ENCODE measurements at places on chromosomes 1 and 21. TPM values are rescaled to one million over a fixed set of nuclear protein-coding genes. Genes with fewer than 3 reads are reported as not detected.

DNA sequence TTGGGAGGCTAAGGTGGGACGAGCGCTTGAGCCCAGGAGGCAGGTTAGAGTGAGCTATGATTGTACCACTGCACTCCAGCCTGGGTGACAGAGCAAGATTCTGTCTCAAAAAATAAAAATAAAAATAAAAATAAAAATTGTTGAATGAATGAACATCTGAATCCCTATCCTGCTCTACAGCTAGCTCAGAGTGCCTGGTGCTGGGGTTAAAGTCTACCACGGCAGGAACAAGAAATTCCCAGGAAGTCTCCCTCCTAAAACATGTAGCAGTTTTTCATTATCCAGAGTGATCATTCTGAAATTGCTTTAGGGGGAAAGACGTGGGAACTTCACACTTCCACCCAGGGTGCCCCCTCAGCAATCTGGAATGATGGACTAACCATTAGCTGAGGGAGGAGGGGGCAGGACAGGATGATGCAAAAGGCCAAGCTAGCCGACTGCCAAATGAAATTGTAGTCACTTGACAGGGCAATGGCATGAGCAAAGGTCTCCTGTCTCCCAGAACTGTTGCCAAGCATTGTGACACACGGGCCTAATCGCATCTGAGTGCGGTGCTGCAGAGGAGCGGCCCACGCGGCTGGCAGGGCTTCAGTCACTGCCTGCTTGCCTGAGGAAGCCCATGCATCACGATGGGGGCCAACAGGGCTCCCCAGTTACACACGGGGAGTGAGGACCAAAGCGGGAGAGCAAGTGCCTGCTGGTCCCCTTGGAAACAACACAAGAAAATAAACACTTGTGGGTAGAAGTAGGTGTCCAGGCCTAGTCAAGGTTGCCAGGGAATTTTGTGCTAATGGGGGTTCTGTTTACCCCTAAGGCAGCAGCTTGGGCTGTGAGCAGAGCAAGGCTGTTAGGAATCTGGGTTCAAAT is 85.7 kb downstream of the NENF start:
- DNase-seq: peak; percentile 72

- DNase-seq: no peak
Observed at GRCh38 chr1:19504796-19505692, 19.7 kb upstream of the CAPZB start.

ACOT11 gene
- 23.4 TPM for total RNA-seq

GRCh38 chr1:184465489-184466146 is 78.8 kb downstream of the C1orf21 start:
- no peak for DNase-seq

GRCh38 chr1:226990133-226990716 is 50.1 kb downstream of the COQ8A start:
- no peak for DNase-seq

GRIK3 gene
- total RNA-seq: not detected

NDC1 gene
- 28.8 TPM for total RNA-seq

DNA sequence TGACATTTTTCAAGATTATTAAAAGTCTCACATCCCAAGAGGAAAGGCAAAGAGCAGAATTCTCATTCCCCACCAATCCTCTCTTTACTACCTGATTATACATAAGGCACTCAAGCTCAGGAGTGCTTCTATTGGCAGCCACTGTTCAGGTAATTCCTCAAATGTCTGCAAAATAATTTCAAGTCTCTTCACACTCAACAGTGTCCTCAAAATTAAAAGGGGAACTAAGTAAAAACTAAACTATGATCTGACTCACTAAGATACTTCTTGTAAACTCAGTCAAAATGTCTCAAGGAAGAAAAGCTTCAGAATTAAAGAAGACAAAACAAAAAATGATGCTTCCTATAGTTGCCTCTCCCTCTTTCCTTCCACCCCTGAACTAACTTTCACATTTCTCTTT is 135.6 kb downstream of the GPATCH2 start:
- no peak for DNase-seq

GRCh38 chr1:96387785-96388184 is 333.8 kb upstream of the PTBP2 start:
- no peak for DNase-seq

DNA sequence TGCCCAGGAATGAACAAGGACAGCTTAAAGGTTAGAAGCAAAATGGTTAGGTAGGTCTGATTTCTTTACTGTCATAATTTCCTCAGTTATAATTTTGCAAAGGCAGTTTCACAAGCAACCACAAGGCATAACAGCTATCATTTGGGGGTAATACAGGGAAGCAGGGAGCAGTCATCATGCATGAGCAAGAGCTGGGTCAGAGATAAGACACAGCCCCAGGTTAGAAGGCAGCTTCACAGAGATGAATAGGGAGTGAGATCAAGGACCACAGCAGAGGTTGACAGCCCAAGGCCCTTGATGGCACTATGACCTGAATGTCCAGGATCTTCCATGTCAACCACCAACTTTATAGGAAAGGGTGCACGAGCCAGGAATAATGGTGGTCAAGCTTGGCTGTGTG is 9.0 kb upstream of the CSRP1 start:
- DNase-seq: no peak

CFAP74 gene
- total RNA-seq: not detected

DNA sequence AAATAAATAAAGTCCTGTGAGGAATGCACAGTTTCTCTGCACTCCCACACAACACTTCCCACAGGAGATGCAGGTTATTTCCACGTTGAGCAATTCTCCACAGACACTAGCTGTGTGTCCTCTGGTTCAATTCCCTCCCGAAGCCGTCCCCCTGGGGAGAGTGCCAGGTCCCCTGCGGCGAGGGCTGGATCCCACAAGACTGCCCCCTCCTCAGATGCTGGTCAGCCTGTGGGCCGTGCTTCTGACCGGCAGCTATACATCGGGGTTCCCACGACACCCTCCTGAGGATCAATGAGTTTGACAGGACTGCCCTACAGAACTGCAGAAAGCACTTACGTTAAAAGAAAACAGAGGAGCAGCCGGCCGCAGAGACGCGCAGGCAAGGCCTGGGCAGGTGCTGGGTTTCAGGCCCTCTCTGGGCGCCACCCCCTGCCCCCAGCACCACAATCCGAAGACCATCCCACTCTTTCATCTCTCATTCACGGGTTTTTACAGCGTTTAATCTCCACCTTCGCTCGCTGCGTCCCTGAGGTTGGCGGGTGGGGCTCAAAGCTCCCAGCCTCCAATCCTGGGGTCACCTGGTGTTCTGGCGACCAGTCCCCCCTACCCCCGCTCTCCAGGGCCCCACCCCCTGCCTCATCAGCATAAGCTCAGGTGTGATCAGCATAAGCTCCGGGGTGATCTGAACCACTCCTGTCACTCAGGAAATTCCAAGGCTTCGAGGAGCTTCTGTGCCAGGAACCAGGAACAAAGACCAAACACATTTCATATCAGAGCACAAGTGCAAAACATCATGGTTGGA is 9.3 kb downstream of the SLC35E2B start:
- no peak for DNase-seq

GRCh38 chr1:112893288-112894009 is 62.5 kb downstream of the SLC16A1 start:
- DNase-seq: no peak

DNA sequence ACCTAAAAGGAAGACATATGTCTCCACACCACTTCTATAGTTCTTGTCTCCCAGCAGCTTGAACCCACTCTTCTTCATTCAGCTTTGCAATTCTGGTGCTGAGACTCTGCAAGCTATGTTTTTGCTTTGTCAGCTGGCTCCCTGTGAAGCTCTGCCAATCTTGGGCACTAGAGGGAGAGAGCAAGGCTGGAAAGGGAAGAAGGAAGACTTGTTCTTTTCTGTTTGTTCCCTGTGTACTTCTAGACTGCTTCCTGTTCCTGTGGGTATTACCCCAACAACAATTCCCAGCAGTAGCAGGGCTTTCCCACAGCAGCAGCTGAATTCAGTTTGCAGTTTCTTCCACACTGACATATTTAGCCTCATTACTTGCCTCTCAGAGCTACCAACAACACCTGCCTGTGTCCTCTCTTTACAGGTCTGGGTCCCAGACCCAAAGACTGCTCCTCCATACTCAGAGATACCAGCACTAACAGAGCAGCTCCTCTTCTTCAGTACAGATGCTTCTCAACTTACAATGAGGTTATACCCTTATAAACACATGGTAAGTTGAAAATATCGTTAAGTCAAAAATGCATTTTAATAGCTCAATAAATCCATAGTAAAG is 275.2 kb upstream of the NEGR1 start:
- peak; percentile 26 for DNase-seq

- DNase-seq: no peak
Observed at GRCh38 chr1:149906570-149907075, 7.3 kb downstream of the BOLA1 start.

- no peak for DNase-seq
Observed at GRCh38 chr21:29431178-29431577, 132.5 kb downstream of the BACH1 start.

DNA sequence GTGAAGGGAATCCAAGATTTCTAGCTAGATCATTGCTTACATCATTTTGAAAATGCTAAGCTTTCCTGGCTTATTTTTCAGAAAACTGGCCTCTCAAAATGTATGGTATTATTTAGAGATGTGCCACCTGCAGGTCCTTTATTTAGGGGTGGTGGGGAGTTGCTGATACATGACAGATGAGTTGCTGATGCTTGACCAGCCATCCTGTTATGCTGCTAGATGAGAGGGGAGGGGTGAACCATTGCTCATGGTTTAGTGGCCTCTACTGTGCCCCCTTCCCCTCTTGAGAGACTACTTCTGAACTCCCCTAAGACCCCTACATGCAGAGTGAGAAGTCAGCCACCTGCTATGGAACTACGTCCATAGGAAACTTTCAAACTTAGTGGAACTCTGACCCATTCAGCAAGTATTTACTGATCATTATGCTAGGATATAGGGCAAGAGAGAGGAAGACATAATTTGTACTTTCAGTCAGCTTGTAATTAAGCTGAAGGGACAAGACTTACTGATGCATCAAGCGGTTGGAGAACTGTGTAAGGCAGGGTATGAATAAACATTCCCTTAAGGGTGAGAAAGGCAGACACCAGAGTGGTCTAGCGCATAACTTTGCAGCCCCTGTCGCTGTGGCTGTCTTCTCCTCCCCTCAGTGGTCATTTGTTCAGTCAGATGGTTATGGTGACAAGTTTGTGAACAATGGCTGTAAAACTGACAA is 34.6 kb downstream of the SLAMF6 start:
- no peak for DNase-seq

DNA sequence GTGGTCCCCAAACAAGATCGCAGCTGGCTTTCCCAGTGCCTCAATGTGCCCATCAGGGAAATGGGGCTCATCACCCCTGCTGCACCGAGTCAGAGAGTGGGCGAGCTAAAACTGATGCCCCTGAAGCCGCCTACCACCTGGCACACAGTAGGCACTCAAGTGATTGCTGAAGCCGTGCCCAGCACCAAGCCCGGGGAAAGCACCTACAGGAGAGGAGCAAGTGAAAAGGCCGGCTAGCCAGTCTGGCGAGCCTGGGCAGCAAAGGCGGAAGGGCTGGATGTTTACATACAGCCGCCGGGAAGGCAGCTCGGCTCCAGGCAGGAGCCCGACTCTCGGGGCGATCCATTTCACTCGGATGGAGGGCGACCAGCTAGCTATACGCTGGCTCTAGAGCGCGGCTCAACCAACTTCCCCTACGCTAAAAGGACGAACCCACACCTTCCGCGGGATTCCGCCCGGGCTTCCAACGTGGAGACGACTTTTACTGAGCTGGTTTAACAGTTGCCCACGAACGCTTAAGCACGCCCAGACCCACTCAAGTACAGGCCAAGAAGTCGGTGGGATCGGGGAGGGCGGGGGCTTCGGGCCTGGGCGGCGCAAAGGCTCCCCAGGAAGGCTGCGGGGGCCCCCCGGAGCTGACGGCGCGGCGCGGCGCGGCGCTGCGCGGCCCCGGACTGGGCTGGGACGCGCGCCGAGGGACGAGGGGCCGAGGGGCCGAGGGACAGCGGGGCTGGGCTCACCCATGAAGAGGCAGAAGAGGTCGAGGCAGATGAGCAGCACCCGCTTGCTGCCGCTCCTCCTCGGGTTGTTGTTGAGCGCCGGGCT is 1.0 kb downstream of the PLPP3 start:
- peak; percentile 77 for DNase-seq

- DNase-seq: no peak
Observed at GRCh38 chr1:59804301-59804700, 10.4 kb upstream of the HOOK1 start.

GRCh38 chr21:26683996-26684395 is 110.9 kb upstream of the CYYR1 start:
- no peak for DNase-seq

DNA sequence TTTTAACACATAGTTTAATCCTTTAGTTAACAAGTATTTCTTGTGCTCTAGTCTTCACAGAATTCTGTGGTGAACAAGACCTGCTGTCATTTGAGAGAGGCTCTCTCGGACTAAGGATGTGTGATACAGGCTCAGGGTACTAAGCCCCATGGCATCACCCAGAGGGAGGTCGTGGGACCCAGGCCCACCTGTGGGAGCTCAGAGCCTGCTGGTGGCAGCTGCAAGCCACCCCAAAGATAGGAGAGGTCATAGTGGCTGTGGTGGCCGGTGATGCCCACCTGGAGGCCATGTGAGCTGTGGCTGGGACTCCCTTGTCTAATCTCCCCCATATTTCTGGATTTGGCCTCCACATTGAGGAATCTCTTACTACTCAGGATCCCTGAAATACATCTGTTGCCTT is 22.0 kb downstream of the NENF start:
- no peak for DNase-seq

GRCh38 chr1:10553118-10553517 is 78.4 kb downstream of the PEX14 start:
- DNase-seq: no peak

GRCh38 chr1:184608581-184608980 is 146.1 kb downstream of the EDEM3 start:
- DNase-seq: no peak

DNA sequence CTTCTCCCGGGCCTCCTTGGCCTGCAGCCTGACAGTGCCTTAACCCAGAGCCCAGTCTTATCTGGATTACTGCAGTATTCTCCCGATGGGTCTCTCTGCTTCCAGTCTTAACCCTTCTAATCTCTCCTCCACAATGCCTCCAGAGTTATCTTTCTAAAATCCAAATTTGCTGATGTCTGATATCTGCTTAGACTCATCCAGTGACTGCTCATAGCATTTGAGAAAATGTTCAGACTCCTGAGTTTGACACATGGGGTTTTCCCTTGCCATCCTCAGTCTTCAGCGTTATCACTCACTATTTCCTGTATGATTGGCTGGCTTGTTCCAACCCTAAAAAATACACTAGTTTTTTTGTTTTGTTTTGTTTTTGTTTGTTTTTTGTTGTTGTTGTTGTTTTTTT is 102.0 kb downstream of the FMN2 start:
- no peak for DNase-seq

- DNase-seq: no peak
Observed at GRCh38 chr1:82018319-82018718, 217.6 kb downstream of the ADGRL2 start.

- no peak for DNase-seq
Observed at GRCh38 chr1:236091933-236092318, 27.0 kb upstream of the NID1 start.

GRCh38 chr1:101453844-101454243 is 217.0 kb downstream of the S1PR1 start:
- no peak for DNase-seq

Data from HT-29 (cell line).